M059J (cell line): ENCODE measurements at places on chromosomes 2 and 18. TPM values are rescaled to one million over a fixed set of nuclear protein-coding genes. Genes with fewer than 3 reads are reported as not detected.

PRKCE gene
- total RNA-seq: 5.9 and 6.0 TPM in 2 replicates

BMP10 gene
- not detected in 2 replicates for total RNA-seq

INHBB gene
- 0.94 and 0.96 TPM in 2 replicates for total RNA-seq

SH3BP4 gene
- 56.4 and 89.1 TPM in 2 replicates for total RNA-seq

CARF gene
- total RNA-seq: 1.3 and 3.0 TPM in 2 replicates

FOXD4L1 gene
- total RNA-seq: 0.07 TPM in 1 of 2 replicates, not detected in the other
